ENCODE measurements at places on chromosomes 6 and 20.

DNA sequence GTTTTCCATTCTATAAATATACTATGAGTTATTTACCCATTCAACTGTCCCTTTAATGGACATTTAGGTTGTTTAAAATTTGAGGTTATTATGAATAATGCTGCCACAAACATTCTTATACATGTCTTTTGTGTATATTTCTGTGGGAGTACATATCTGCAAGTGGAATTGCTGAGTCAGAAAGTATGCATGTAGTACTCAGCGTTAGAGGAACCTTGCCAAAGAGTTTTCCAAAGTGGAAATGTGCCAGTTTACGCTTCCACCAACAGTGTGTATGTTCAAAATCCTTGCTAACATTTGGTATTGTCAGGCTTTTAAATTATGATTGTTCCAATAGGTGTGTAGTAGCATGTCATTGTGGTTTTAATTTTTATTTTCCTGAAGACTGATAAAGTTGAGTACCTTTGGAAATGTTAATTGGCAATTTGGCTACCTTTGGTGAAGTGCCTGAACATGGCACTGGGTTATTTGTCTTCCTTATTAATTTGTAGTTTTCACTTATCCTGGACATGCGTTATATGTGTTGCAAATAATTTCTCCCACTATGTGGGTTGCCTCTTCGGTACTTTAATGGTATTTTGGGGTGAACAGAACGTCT, 341.2 kb downstream of the CD83 start:
- no peak for DNase-seq

DNA sequence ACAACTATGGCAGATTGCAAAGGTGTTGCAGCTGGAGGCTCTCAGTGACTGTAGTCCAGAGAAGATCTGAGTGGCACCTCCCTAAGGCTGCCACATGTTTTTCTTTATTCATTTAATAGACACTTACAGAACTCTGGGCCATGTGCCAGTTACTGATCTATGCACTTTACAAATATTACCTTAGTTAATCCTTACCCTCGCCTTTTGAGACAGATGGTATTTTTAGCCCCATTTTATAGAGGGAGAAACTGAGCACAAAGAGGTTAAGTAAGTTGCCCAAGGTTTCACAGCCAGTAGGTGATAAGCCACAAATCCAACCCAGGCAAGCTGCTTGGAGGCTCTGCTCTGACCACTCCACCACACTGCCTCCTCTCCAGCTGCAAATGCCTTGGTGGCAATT, 6.5 kb upstream of the SCRT2 start:
- DNase-seq = peak; percentile 37

DNA sequence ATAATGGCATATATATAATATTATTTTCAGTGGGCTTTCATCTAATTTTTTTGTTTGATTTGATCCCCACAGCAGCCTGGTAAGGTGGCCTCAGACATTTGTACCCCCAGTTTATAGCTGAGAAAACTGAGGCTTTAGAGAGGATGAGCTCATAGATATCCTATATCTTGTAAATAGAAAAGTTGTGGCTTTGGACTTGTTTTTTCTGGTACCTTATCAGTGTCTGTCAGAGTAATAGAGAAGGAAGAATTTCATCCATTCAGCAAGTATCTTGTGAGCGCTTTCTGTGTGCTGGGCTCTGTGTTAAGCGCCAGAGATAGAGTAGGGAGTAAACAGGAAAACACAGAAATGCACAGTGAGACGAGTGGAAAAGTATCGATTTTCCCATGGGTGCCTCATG, 27.9 kb downstream of the TAF11 start:
- no peak for DNase-seq

DNA sequence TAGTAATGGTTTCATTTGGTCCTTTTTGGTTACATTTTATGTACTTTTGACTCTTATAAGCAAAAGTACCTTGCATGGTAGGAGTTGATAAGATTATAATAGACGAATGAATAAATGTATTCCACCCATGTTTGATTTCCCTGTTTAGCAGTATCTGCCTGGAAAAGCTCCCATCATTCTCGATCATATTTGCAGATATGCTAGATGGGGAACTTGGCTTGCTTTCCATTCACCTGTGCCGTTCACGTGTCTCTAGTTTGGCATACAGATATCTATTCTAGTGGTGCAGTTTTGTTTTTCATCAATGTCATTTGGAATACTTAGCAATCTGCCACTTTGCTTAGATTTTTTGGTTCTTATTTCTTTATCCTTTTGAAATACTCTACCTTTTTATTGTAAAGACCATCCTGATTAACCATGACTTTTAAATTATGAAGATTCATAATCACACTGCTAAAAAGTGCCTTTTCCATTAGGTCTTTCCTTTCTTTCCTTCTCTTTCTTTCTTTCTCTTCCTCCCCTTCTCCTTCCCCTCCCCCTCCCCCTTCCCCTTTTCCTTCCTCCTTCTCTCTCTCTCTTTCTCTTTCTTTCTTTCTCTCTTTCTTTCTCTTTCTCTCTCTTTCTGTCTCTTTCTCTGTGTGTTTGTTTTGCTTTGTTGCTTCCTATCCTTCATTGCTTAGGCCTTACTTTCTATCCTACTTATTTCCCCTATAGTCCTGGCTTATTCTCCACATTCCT, 40.4 kb downstream of the ANKS1A start:
- no peak for DNase-seq

DNA sequence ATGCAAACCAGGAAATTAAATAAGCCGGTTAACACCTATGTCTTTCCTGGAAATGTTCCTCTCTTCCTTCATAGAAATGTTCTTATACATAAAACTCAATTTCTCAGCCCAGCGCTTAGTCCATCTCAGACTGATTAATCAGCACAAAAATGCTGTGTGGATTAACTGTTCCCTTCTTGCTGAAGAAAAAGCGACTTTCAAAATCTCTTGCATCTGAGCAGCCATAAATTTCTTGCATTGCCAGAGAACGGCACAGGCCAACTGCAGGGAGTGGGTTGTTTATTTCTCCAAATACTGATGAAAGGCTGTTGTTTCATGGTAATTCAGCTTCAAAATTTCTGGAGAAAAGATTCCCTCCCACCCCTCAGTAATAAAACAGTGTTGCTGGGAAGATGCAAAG, 517.6 kb downstream of the BTBD3 start:
- no peak for DNase-seq

DNA sequence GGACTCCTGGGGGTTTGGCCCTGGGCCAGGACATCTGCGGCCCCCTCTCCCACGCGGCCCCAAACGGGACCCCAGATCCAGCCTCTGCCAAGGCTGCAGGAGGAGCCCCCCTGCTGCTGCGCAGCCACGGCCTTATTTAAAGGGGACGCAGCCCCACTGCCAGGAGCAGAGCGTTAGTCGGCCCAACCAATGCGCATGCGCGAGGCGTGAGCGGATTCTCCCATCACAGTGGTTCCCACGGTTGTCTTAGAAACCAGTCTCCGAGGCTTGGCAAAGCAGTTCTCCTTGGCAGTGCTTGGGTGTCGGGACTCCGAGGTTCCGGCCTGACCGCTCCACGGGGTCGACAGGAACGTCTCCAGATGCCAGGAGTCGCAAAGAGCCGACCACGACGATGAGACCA, 288.3 kb upstream of the ZNF337 start:
- DNase-seq = no peak

GRCh38 chr6:53065266-53066076, at the start of gene FBXO9:
Gene FBXO9, plus strand, starts transcription at chr6:53065404. Its CDS starts 386 bp downstream, at chr6:53065790.
- peak; percentile 79 for DNase-seq

DNA sequence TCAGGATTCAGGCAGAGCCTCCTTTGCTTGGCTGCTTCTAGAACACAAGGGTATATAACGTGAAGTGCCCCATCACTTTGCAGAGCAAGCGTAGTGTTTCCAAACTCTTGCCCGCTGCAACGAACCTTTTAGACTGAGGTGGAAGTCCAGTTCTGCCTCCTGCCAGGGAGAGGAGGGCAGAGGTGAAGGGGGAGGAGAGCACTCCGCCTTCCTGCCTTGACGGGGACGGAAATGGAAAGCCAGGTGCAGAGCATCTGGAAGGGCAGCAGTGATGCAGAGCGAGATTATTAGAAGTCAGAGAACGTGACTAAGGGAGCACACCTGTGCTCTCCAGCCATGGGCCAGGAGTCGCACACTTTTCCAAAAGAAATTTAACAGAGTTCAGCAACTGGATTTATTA, 63.4 kb downstream of the RREB1 start:
- DNase-seq = no peak

DNA sequence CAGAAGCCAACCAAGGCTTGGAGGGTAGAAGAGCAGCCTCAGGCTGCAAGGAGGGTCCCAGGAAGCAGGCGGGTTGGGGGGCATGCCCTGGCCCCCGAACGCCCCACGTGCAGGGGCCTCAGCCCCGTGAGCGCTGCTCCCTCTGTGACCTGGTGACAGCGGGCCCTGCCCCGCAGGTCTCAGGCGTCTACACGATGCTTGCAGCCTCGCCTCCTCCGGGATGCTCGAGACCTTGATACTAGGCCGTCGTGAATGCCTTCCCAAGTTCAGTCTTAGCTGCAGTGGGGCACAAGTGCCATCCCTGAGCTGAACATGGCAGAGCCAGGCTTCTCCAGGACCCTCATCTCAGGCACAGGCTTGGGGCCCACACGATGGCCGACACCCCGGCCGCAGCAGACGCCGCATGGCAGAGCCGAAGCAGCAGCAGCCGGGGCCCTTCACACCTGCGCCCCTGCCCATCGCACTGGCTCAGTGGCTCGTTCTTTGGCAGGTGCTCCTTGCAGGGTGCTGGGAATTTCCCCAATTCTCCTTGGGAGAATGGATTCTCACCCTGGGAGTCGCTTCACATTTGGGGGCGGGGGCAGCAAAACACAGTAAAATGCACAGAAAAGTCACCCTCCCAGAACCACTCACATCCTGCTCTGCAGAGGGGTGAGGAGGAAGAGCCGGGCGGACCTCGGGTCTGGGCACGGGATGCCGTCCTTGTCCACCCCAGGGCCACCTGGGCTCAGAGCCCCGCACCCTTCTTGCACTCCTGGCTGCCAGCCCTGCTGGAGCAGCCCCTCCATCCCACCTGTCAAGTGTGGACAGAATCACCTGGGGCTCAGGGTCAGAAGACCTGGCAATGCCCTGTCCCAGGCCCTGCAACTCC, 161.8 kb downstream of the DLL1 start:
- DNase-seq = no peak

GRCh38 chr6:75604294-75604693, 2.6 kb downstream of the SENP6 start:
- DNase-seq = peak; percentile 61

- DNase-seq = no peak
Measured at GRCh38 chr6:148789948-148790347, 43.1 kb downstream of the UST start.

- no peak for DNase-seq
Measured at GRCh38 chr6:44059359-44060346, 67.6 kb downstream of the MRPL14 start.

- no peak for DNase-seq
Measured at GRCh38 chr6:108738684-108739416, 109.4 kb upstream of the ARMC2 start.

- no peak for DNase-seq
Measured at GRCh38 chr20:46362921-46363867, 43.2 kb downstream of the ELMO2 start.

GRCh38 chr6:92428448-92428847, 990.9 kb downstream of the EPHA7 start:
- no peak for DNase-seq

DNA sequence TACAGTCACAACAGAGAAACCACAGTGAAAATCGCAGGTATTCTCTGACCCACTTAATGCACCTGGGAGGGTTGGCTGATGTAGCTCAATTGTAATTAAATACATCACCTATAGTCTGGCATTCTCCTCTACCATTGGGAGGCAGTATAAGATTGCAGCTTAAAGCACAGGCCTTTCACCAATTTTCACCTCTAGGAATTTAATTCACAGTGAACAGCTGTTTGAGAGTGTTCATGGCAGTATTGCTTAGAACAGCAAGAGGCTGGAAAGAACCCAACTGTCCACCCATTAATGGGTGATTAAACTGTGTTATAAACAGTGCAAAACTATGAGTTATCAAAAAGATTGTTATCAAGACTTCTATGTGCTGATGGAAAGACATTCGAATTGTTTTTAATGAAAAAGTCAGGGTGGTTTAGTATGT, 2.0 kb downstream of the EDEM2 start:
- peak; percentile 86 for DNase-seq

GRCh38 chr6:110095935-110096334, 83.5 kb downstream of the WASF1 start:
- no peak for DNase-seq

DNA sequence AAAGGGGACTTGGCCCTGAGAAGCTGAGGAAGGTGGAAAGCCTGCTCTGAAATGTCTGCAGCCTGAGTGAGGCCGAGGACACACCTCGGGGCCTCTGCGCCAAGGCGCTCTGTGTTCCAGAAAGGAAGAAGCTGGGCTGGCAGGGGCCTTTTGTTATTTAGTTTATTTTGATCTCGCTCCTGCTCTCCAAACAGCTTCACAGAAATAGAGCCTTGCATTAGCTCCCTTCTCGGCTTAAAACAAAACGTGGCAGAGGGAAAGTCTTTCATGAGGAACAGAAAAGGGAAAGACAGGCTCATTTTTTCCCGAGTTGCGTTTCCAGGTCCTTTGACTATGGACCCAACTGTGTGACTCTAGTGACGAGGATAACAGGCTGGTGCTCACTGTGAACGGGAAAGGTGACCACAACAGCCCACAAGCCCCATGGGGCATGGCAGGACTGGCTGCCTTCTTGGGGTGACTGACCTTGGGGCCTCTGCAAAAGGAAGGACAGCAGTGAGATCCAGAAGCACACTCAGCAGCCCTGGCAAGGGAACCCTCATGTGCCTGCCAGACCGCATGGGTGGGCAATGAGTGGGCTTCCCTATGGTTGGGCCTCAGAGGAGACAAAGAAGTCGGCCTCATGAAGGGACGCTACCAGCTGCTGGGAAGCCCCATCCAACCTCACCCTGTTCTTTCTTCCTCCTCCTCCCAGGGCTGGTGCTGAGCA, 18.7 kb downstream of the LEMD2 start:
- no peak for DNase-seq
